Mammary epithelial cell (primary cell): ENCODE measurements at places on chromosomes 3 and 15. TPM values are rescaled to one million over a fixed set of nuclear protein-coding genes. Genes with fewer than 3 reads are reported as not detected.

DNA sequence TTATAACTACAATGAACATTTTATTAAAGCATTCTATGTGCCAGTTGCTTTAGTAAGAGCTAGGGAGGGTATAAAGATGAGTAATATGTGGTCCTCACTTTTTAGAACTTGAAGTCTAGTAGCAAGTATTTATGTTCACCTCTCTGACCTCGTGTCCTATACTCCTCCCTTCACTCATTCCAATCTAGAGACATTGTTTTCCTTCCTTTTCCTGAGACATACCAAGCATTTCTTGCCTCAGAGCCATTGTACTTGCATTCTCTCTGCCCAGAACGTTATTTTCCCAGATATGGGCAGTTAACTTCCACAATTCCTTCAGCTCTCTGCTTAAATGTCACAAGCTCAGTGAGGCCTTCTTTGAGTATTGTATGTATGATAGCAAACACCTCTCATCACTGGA, 408.6 kb downstream of the PDCD6IP start:
- no peak for DNase-seq

DNA sequence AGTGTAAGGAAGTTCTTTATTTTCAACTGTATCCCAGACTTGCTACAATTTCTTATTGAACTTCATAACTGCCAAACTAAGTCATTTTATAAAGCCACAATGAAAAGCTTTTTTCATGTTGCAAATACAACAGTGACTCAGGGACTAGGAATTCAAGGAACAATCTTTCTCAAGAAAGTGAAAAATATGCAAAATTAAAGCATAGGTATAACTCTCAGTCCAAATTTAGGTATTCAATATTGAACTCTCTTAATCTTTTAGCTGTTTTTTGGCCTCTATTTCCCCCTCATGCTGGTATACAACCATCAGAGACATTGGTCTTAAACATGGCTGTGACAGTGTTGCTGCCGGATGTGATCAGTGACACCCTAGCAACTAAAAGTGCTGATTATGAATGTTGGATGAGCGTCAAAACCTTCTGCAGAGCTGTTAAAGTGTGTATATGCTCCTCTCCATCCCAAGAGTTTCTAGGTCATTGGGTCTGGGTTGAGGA, 476.9 kb downstream of the ZNF385D start:
- peak; percentile 33 for DNase-seq

SHC4 gene
- total RNA-seq, result 4.8 and 5.5 TPM in 2 replicates

EFHB gene
- not detected for total RNA-seq

DNA sequence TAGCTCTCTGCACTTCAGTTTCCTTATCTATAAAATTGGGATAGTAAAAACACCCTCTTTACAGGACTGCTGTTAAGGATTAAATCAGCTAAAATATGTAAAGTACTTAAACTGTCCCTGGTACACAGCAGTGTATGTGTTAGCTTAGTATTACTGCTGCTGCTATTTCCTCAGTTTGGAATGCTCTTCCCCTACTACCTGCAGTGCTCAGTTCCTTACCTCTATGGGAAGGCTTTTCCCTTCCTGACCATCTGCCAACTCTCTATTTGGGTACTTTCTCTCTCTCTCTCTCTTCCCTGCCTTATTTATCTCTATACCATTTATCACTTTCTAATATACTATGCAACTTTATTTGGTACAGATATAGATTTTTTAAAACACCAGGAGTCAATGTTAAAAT, 26.5 kb downstream of the KPNA4 start:
- no peak for DNase-seq

KCNAB1 gene
- 0.17 TPM for total RNA-seq

PLA1A gene
- not detected for total RNA-seq

RLBP1 gene
- not detected in 2 replicates for total RNA-seq

FAM3D gene
- not detected for total RNA-seq

GP5 gene
- 0.17 TPM for total RNA-seq

- no peak for DNase-seq
These were observed 13.5 kb upstream of the GRAMD1C start for GRCh38 chr3:113825090-113825489.

GRCh38 chr15:99435113-99435695, 130.6 kb upstream of the MEF2A start:
- DNase-seq, result peak; percentile 65

DNA sequence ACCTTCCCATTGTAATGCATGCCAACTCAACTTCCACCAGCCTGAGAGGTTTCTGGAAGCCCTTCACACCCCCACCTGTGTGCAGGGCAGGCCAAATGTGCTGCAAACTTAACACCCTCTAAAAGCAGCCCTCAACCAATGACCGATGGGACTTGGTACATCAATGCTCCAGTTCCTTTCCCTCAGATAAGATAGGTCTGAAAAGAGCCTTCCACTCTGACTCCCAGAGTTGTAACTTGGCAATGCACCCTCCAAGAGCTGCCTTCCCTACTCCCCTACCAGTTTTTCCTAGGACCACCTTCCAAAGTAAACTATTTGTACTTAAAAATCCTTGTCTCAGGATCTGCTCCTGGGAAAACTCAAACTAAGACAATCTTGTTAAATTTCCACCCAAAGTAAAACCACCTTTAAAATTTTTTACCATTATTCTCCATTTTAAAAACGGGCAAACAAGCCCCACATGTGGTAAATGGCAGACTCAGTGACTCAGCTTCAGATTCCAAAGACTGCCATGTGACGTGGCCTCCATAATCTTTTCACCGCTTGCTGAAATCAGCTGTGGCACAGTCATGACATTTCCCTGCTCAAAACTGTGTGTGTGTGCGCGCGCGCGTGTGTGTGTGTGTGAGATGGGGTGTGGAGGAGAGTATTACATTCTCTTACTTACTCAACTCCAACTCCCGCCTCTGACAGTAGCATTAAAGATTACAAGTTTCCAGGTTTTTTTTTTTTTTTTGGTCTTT, 17.2 kb downstream of the RASGRP1 start:
- DNase-seq, result no peak

GRCh38 chr3:57274845-57275244, 17.6 kb downstream of the ASB14 start:
- DNase-seq, result peak; percentile 24

DNA sequence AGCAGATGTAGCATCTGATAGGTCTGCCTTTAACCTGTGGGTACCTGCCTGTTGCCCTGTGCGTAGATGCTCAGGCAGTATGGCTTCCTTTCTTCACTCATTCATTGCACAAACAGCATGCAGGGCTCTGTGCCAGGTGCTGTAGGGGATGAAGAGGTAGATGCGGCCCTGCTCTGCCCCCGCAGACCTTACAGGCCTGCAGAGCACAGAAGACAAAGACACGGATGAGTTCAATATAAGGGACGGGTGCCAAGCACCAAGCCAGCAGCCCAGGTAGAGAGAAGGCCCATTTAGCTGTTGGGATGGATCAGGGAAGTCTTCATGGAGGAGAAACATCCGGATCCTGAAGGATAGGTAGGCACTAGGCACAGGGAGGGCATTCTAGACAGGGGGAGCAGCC, 69.4 kb downstream of the AAGAB start:
- DNase-seq, result no peak

DNA sequence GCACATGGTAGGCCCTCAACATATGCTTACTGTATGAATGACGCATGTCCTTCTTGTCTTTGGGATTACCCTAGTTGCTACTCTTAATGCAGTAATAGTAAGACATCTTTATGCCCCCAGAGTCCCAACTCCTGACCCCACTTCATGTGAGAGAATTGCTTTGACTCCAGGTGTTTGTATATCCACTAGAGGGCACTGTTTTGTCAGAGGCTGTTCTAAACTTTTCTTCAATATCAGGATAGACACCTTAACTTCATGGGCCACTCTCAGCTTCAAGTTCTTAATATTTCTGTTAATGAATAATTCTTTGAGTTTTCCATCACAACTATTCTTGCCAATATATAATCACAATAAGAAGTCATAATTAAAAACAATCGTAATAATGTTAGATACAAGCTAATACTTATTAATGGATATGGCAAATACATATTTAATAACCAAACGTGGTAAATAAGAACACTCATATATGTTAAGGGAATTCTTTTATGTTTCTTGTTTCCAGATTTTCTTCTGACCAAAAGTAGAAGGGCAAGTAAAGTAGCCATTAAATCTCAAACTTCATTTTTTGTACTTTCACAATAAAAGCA, 337.2 kb upstream of the DNAJC19 start:
- DNase-seq, result peak; percentile 6

CFAP44 gene
- total RNA-seq, result 2.5 and 5.9 TPM in 2 replicates

DNA sequence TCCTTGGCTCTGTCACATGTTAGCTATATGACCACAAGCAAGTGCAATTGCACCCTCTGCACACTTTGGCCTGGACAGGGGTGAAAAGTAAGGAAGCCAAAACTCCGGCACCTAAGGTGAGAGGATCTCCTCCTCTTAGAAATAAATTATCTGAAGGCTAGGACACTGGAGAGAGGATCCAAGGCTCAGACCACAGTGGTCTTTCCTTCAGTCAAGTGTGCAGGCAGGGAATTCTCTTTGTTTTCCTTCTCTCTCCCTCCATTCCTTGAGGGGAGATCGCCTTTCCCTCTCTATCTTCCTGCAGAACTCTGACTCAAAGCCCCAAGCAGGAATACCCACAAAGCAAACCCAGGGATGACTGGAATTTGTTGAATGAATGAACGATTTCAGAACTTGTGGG, 3.1 kb upstream of the MEGF11 start:
- no peak for DNase-seq

GRCh38 chr3:8328967-8329366, 172.7 kb upstream of the LMCD1 start:
- DNase-seq, result no peak

DNA sequence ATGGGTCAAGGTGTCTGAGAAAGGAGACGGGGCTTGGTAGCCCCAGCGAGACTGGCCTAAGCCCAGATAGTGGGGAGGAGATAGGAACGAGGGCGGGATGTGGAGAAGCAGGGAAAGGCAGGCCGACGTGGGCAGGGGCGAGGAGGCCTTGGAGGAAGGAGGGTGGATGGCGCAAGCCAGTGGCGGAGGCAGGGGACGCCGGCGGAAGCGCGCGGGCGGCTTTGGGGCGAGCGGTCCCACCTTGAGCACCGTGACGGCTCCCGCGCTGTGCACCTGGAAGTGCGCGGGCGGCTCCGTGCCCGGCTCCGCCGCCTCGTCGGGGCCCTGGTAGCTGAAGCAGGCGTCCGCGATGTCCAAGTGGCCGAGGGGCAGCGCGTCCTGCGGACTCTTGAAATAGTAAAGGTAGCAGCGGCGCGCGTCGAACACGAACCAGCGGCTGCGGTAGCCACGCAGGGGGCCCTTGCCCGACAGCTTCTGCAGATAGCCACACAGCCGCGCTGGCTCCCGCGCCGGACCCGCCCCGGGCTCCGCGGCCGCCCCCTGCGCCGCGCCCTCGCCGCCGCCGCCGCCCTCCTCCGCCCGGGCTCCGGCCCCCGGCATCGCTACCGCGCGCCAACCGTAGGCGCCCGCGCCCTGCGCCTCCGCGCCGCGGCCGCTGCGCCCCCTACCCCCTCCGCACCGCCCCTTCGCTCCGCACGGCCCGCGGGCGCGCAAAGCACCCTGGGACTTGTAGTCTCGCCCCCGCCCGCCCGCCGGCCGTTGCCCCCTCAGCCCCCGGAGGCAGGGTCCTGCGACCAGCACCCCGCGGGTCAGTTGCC, at the start of gene TBC1D2B:
TSS of gene TBC1D2B (minus strand) at position 659 of the 818 bp plus-strand sequence. CDS start at position 600, 59 bp downstream.
- DNase-seq, result peak; percentile 55

- DNase-seq, result no peak
These were observed 21.7 kb downstream of the NMNAT3 start for GRCh38 chr3:139655909-139656595.

DNA sequence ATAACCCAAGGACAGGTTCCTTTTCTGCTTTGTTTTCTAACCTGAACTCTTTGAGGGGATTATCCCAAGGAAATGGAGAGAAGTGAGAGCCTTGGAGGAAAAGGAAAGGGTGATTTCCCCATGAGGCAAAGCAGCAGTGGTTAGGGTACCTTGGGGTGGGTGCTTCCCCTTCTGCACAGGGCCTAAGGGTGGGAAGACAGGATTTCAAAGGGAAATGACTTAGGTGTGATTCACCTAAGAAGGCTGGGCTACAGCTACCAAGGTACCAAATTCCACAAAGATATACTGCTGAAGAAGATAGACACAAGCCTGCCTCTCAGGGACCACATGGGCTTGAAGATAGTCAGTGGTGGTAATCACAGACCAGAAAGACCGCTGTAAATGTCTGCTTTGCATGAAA, 325.3 kb upstream of the DPH6 start:
- DNase-seq, result peak; percentile 59

GLDN gene
- not detected in 2 replicates for total RNA-seq

DNA sequence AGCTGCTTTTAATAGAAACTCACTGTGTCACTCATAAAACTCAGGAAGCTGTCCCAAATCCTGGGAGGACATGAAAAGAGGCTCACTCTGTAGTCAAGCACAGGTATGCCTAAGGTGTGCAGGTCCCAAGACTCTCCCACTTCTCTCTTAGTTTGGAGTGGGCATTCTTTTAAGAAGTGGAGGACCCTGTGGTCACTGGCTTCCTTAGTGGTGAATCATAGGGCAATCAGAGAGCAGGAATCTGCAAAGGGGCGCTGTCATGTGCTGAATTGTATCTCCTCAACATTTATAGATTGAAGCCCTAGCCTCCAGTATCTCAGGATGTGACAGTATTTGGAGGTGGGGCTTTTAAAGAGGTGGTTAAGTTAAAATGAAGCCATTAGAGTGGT, 47.2 kb upstream of the ZBTB38 start:
- DNase-seq, result no peak

DNA sequence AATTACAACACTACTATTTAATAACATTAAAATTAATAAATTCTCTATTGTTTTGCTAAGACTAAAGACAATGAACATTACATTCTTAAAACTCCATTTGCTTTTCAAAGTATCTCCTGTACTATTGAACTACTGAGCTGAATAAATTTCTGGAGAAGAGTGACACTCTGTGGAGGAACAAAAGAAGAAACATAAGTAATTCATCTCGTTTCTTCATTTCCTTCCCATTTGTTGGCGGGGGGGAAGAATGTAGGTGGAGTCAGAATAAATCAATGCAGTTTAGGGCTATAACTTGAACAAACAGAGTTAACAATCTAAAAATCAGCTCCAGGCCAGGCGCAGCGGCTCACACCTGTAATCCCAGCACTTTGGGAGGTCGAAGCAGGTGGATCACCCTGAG, 32.7 kb downstream of the EFHB start:
- DNase-seq, result no peak

TMA7 gene
- 270 and 304 TPM in 2 replicates for total RNA-seq

- DNase-seq, result no peak
These were observed 70.8 kb upstream of the MBNL1 start for GRCh38 chr3:152197937-152198336.

DNA sequence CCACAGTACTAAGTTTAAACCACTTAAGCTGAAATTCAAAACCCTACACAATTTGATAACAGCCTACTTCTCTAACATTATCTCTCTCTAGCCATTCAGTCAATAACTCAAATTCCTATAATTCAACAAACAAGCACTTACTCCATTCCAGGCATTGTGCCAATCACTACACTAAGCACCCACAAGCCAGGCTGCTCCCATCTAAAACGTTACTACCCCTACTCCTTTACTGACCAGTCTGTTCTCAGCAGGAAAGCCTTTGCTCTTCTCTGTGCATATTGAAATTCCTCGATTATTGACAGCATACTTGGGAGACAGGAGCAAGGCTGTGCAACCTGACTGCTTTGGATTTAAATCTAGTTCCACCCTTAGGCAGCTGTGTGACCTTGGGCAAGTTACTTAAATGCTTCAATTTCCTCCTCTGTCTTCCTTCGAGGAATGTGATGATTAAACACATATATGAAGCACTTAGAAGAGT, 177.2 kb upstream of the THBS1 start:
- DNase-seq, result peak; percentile 58

- no peak for DNase-seq
These were observed 39.8 kb downstream of the CHDH start for GRCh38 chr3:53806182-53807116.

TM4SF1 gene
- 246 TPM for total RNA-seq

ULK3 gene
- total RNA-seq, result 26.3 TPM
